ENCODE measurements at places on chromosomes 3 and 15. TPM values are rescaled to one million over a fixed set of nuclear protein-coding genes. Genes with fewer than 3 reads are reported as not detected.

Gene SCAMP5
- 12.8 TPM for polyA plus RNA-seq

Gene GALNT15
- not detected for polyA plus RNA-seq

Gene CCDC54
- not detected for polyA plus RNA-seq

Gene TRAT1
- not detected for polyA plus RNA-seq

Gene ZBED2
- polyA plus RNA-seq = not detected

- no peak for DNase-seq
Observed at GRCh38 chr3:31242026-31242960, 290.4 kb upstream of the STT3B start.

DNA sequence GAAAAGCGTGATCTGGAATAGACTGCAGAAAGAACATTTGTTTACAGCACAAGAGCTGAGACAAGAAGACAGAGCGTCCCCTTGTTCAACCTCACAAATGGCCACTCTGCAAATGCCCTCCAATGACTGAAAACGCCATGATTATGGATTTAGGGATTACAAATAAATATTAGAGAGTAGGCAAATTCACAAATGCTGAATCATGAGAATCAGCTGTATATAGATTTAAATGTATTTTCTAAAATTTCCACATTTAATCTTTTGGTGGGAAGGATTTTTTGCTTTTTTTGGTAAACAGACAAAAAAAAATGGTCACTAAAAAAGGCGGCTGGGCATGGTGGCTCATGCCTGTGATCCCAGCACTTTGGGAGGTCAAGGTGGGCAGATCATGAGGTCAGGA lies 10.6 kb upstream of the POLG start:
- DNase-seq = no peak

- DNase-seq = no peak
Observed at GRCh38 chr3:149553781-149554451, 79.4 kb downstream of the TM4SF4 start.

GRCh38 chr3:122365073-122365472 lies 18.0 kb downstream of the MIX23 start:
- no peak for DNase-seq

GRCh38 chr15:69957175-69957574 lies 140.5 kb downstream of the TLE3 start:
- DNase-seq = no peak

DNA sequence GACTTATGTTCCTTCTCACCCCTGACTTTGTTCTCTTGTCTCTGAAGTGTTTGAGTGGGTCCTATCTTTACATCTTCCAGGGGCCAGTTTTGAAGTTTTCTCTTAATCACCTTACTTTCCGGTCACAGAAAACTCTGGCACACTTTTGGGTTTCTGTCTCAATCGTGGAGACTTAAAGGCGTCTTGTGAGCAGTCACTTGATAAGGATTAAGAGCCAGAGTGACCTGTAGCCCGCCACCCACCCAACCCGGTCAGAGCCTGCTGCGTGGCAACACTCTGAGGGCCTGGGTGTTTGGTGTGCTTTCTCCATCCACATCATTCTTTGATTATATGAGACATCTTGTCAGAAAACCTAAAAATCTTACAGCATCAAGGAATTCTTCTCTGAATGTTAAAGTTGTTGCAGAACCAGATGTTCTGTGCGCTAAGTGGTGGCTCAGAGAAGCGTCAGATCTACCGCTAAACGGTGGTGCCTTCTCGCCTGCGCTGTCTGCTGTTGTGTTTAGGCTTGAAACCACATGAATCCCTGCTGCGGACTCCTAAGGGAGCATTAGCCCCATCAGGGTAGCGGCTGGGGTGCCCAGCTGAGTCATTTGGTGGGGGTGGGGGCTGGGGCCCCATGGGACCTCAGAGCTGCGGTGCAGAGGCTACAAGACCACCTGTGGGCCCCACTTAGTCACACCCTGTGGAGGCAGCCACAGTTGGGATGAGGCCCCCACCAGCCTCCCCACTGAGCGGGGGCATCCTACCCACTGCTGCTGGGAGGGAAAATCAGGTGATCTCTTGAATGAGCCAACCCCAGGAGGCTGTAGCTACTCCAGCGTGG lies 158.7 kb upstream of the BHLHE40 start:
- no peak for DNase-seq

DNA sequence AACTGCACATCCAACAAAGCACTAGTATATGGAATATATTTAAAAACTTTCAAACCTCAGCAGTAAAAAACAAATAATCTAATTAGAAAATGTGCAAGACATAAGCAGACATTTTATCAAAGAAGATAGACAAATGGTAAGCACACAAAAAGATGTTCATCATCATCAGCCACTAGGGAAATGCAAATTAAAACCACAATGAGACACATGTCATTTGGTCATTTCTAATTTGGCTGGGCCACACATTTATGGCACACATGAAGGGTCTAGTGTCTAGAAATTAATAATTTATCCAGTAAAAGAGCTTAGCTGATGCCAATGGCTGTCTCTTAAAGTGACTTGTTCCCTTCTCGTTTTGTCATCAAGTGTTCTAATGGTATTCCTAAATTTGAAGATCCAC lies 45.8 kb downstream of the ARHGAP31 start:
- no peak for DNase-seq

All from GM23338 (cell line).